ENCODE measurements at places on chromosomes 1 and 21.
A peak's percentile ranks its signal among the peaks of the same experiment; 100 is the strongest.

GRCh38 chr1:79323239-79324025 lies 316.9 kb upstream of the ADGRL4 start:
- peak; percentile 1 for DNase-seq

GRCh38 chr1:72284348-72285073 lies 2.2 kb upstream of the NEGR1 start:
- peak; percentile 56 for DNase-seq

DNA sequence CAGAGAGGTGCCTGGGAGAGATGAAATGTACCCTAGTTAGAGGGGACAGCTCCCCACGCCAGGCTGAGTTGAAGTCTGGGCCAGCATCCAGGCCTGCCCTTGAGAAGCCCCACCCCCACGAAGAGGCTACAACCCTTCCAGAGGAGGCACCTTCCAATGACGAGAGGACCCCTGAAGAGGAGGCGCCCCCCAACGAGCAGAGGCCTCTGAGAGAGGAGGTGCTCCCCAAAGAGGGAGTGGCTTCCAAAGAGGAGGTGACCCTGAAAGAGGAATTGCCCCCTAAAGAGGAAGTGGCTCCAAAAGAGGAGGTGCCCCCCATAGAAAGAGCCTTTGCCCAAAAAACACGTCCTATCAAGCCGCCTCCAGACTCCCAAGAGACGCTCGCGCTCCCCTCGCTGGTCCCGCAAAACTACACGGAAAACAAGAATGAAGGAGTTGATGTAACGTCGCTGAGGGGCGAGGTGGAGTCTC lies 3.1 kb downstream of the EVA1B start:
- DNase-seq, result no peak

- no peak for DNase-seq
Measured at GRCh38 chr1:32150847-32151246, 28.6 kb upstream of the TXLNA start.

DNA sequence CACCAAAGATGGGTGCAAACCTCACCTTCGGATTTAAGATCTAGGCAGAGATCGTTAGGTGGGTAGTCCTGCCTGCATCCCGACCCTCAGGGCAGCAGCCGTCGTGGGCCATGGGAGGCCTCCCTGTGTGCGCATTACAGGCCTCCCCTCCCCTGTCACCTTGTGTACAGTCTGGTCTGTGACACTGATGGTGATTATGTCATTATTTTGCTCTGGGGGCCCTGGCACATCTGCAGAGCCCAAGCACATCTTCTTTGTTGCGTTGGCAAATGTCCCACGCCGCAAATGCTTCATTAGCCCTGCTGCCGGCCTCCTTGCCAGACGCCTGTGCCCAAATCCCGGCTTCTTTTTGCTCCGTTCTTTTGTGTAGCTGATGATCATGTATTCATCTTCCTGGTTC lies 31.7 kb downstream of the PROX1 start:
- peak; percentile 61 for DNase-seq

- DNase-seq, result peak; percentile 44
Measured at GRCh38 chr1:17093822-17094393, 25.3 kb downstream of the PADI2 start.

GRCh38 chr1:10257851-10258250 lies 47.5 kb downstream of the KIF1B start:
- no peak for DNase-seq

- no peak for DNase-seq
Measured at GRCh38 chr1:152036267-152037216, at the start of gene S100A11. Gene S100A11, minus strand, starts transcription at chr1:152037004. Its CDS starts 89 bp downstream, at chr1:152036915.

- DNase-seq, result no peak
Measured at GRCh38 chr21:42696501-42697040, 43.1 kb downstream of the PDE9A start.

DNA sequence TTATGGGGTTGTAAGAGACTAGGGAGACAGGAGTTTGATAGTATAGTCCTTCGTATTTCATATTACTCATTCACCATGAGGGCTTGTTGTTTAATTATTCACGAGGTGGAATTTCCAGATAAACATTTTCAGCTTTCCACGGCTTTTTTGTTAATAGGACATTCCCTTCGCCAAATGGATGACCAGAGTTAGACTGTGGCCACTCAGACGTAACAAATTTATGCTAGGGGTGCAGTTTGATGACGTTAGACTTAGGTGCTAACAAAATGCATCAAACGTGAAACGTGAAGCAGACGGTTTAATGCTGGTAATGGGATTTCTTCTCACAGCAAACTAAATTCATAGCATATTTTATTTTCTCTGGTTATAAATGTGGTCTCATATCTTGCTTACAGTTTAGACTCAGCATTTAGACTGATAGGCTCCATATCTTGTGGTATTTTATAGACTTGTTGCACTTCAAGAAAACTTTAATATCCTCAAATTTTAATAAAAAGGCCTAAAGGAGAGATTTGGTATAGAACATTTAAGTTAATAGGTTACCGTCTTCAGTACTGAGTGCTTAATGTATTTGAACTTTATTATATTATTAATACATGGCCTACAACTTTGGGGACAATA lies 2.3 kb downstream of the DHX9 start:
- DNase-seq, result no peak

DNA sequence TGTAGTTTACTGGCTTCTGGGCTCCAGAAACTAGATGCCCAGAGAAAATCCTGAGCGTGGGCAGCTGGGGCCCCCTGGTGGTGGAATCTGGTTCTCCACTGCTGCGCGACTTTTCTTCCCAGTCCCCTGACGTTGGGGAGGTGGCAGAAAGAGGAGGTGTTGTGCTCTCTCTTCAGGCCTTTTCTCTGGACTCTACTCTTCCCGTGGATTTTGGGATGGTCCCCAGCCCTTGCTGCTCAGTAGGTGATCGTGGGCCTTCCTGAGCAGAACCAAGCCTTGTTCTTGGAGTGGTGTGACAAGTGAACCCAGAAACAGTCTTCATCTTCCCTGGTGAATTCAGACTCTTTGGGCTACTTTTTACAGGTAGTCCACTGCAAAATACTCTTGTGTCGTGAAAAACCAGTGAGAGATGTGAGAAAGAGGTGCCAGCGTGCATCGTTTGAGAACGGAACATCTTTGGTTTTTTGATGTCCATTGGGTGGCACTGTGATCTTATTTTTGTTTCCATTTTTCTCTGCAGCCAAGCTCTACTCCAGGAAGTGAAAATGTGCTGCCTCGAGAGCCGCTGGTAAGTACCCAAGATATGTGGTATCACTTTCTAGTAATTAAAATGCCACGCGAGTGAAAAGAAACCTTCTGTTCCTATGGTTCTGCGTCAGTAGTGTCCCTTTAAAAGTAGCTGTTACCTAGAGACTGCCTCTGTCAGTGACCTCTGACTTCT lies 20.2 kb downstream of the PEX14 start:
- DNase-seq, result peak; percentile 41

DNA sequence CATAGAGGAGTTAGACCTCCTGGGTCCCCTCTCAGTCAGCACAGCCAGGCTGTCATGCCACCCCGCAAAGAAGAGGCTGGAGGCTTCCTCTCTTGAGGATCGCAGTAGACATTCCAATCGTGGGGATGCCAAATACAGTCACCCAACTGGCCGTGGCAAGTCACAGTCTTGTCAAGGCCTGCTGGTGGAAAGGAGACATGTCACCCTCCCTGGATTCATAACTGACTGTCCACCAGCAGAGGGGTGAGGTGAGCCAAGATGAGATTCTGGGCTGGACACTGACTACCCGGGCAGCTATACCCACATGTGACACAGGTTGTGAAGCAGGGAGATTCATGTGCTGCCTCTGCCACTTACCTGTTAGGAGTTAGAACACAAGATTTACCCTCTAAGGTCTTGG lies 123.5 kb upstream of the NGF start:
- no peak for DNase-seq

DNA sequence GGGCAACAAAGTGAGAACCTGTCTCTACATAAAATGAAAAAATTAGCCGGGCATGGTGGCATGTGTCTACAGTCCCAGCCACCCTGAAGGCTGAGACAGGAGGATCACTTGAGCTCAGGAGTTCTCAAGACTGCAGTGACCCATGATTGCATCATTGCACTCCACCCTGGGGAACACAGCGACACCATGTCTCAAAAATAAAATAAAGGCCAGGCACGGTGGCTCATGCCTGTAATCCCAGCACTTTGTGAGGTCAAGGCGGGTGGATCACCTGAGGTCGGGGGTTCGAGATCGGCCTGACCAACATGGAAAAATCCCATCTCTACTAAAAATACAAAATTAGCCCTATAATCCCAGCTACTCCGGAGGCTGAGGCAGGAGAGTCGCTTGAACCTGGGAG lies 20.1 kb downstream of the ANKRD13C start:
- DNase-seq, result no peak

GRCh38 chr1:214966346-214966745 lies 116.2 kb upstream of the KCNK2 start:
- DNase-seq, result no peak

DNA sequence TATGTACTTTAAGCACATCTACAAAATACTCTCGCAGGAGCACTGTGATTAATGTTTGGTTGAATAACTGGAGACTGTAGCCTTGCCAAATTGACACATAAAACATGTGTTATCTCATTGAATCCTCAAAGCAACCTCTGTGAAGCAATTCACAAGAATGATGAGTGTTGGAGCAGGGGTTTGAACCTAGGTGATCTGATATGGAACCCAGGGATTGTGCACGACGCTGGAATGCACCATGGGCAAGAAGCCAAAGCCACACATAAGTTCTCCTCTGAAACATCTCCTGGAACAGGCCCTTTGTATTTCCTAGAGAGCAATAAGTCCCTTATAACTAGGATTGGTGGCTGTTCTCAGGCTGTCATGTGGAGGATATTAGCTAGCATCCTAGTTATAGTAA lies 124.6 kb upstream of the IVNS1ABP start:
- DNase-seq, result no peak

DNA sequence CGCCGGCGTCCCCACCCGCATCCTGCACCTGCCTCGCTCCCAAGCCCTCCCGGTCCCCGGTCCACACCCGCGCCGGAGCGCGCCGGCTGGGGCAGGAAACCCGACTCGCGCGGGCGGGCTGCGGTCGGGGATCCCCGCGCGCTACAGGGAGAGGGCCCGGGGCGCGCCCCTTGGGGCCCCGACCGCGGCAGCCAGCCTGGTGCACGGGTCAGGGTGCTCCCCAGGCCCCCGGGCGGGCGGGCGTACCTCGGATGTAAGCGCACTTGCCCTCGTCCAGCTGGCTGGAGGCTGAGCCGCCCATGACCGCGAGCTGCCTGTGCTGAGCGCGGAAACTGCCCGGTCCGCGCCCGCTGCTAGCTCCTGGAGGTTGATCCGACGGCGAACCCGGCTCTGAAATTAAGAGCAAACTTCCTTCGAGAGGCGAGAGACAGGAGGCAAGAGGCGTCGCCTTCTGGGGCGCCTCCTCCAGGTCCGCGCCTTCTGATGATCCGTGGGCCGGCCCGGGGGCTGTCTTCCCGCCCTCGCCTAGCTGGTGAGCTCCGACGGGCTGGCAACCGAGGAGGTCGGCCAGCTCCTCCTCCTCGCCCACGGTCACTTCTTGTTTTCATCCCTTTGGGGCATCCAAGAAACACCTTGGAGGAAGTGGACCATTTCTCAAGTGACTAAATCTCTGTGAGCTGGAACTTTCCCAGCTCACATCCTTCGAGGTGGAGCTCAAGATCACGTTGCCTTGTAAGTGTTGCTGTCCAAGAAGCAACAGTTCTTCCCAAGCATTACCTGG lies at the start of gene NIBAN1:
TSS of gene NIBAN1 (minus strand) at position 453 of the 781 bp plus-strand sequence. CDS start at position 301, 152 bp downstream.
- peak; percentile 9 for DNase-seq

- no peak for DNase-seq
Measured at GRCh38 chr1:201298396-201299381, 15.4 kb downstream of the PKP1 start.

DNA sequence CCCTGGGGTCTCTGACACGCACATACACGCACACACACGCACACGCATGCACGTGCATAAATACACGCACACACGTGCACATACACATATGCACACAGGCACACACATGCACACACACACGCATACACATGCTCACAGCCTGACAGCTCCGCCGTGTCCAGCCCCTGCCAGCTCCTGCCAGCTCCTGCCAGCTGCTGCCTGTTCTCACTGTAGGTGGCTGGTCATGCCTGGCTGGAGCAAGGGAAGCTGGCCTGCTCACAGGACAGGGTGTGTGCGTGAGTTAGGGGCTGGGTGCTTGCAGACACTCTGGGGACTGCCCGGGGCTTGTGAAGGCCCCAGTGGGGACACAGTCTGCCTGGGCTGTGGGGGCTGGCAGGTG lies 4.9 kb downstream of the PLCH2 start:
- peak; percentile 27 for DNase-seq

- no peak for DNase-seq
Measured at GRCh38 chr1:231274119-231274825, 33.3 kb downstream of the GNPAT start.

- no peak for DNase-seq
Measured at GRCh38 chr1:240232530-240232929, 140.8 kb downstream of the FMN2 start.

DNA sequence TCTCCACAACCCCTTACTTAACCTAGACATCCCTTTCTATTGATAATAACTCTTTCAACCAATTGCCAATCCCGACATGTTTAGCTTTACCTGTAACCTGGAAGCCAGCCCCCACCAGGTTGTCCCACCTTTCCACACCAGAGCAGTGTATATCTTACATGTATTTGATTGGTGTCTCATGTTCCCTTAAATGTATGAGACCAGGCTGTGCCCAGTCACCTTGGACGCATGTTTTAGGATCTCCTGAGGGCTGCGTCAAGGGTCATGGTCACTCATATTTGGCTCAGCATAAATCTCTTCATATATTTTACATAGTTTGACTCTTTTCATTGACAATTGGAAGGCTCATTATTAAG lies 5.3 kb upstream of the SLC19A1 start:
- no peak for DNase-seq

GRCh38 chr1:201215531-201216357 lies 25.1 kb downstream of the IGFN1 start:
- no peak for DNase-seq

DNA sequence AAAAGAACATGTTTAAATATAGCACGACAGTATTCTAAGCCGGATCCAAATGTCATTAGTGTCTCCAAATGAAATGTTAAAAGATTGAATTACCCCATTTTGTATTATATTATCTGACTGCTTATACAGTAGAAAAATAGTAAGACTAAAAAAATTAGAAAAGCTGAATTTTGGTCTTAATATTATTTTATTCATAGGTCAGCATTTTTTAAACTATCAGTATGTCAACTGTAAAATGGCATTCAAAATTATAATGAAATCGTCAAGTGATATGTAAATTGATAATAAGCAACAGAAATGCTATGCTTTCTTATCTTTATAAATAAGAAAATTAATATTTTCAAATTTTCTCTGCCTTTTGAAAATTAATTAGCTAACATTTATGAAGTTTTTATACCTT lies 16.6 kb downstream of the SLC44A5 start:
- DNase-seq, result no peak

- no peak for DNase-seq
Measured at GRCh38 chr1:230806552-230806951, 59.4 kb downstream of the CAPN9 start.

Data from NCI-H1694 treated with DMSO at 0.1 percent for 48 hours (cell line).